ENCODE measurements at places on chromosomes 7 and 10. TPM values are rescaled to one million over a fixed set of nuclear protein-coding genes. Genes with fewer than 3 reads are reported as not detected.
A peak's percentile ranks its signal among the peaks of the same experiment; 100 is the strongest.

Gene C7orf57
- not detected for total RNA-seq

DNA sequence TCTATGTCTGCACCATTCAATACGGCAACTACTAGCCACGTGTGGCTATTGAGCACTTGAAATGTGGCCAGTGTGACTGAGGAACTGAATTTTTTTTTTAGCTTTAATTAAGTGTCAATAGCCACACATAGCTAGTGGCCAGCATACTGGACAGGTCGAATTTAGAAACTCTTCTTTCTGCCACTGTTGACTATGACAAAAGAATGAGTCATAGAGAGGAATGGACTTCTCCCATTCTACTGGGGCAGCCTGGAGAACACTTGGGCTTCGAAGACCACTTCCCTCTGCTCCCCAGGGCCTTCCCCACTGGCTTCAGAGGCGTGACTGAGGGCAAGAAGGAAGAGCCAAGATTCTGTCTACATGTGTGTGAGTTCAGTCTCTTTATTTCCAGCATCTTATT, 137.5 kb downstream of the SNX10 start:
- H3K36me3 ChIP-seq: no peaks in the 10 kb centered on the region
- H3K4me3 ChIP-seq: no peak overlapping the region
- H3K27me3 ChIP-seq: no peaks in the 10 kb centered on the region
- no peaks in the 10 kb centered on the region for H3K4me1 ChIP-seq
- no peak for DNase-seq

Gene HOXA3
- not detected for total RNA-seq

Gene SCIN
- total RNA-seq: not detected

DNA sequence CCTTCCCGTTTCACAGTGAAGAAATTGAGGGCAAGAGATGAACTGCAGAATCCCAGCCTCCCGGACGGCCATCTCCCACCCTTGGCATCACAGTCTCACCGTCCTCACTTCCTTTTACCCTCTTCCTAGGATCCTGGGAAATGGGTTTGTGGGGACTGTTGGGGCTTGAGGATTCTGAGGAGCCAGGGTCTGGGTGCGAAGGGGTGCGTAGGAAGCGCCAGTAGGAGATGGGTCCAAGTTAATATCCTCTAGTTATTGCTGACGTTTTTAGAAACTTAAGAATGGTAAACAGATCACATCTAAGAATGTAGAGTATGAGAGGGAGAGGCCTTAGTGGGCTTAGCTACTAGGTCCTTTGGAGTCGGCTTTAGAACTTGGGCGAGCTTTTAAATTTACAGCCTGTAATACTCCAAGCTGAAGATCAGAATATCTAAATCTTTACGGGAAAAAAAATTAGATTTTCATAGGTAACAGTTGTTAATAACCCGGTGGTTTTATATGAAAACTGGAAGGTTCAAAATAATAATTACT, 696 bp downstream of the MALSU1 start:
- peak overlapping the region; percentile 92 for H3K4me3 ChIP-seq
- no peak for DNase-seq

- peaks cover 2% of the 10 kb centered on the region for H3K27me3 ChIP-seq
- no peaks in the 10 kb centered on the region for H3K36me3 ChIP-seq
- H3K4me3 ChIP-seq: no peak overlapping the region
- DNase-seq: no peak
- no peaks in the 10 kb centered on the region for H3K4me1 ChIP-seq
- H3K27ac ChIP-seq: no peak overlapping the region
These were observed 386.0 kb downstream of the KIF20B start for GRCh38 chr10:90087197-90088023.

- H3K36me3 ChIP-seq: peaks cover 7% of the 10 kb centered on the region
- peaks cover 6% of the 10 kb centered on the region for H3K27me3 ChIP-seq
- H3K27ac ChIP-seq: no peak within 1 kb of the TSS
- peak within 1 kb of the TSS; percentile 73 for H3K4me3 ChIP-seq
These were observed at the start of gene RAPGEF5 for GRCh38 chr7:22356701-22357310. RAPGEF5 (minus strand) TSS chr7:22357154; CDS start chr7:22357060, 94 bp downstream.

Gene TMEM184A
- total RNA-seq: 20.7 TPM

GRCh38 chr7:133742709-133743538, 384.2 kb upstream of the LRGUK start:
- peaks cover 6% of the 10 kb centered on the region for H3K4me1 ChIP-seq
- no peak for DNase-seq
- no peak overlapping the region for H3K4me3 ChIP-seq
- peak overlapping the region; percentile 45 for H3K27ac ChIP-seq
- no peaks in the 10 kb centered on the region for H3K27me3 ChIP-seq

GRCh38 chr7:47343061-47343455, 238.9 kb downstream of the TNS3 start:
- H3K27ac ChIP-seq: no peak overlapping the region
- H3K4me1 ChIP-seq: peaks cover 8% of the 10 kb centered on the region
- H3K4me3 ChIP-seq: no peak overlapping the region
- no peaks in the 10 kb centered on the region for H3K36me3 ChIP-seq
- no peak for DNase-seq
- H3K27me3 ChIP-seq: peaks cover 3% of the 10 kb centered on the region

GRCh38 chr7:24010495-24010894, 273.5 kb upstream of the NPY start:
- no peak overlapping the region for H3K4me3 ChIP-seq
- H3K27me3 ChIP-seq: no peaks in the 10 kb centered on the region
- DNase-seq: no peak

GRCh38 chr7:47342296-47343060, 239.4 kb downstream of the TNS3 start:
- DNase-seq: no peak
- H3K27me3 ChIP-seq: peaks cover 4% of the 10 kb centered on the region
- H3K4me3 ChIP-seq: no peak overlapping the region
- no peaks in the 10 kb centered on the region for H3K36me3 ChIP-seq
- peaks cover 8% of the 10 kb centered on the region for H3K4me1 ChIP-seq
- no peak overlapping the region for H3K27ac ChIP-seq

DNA sequence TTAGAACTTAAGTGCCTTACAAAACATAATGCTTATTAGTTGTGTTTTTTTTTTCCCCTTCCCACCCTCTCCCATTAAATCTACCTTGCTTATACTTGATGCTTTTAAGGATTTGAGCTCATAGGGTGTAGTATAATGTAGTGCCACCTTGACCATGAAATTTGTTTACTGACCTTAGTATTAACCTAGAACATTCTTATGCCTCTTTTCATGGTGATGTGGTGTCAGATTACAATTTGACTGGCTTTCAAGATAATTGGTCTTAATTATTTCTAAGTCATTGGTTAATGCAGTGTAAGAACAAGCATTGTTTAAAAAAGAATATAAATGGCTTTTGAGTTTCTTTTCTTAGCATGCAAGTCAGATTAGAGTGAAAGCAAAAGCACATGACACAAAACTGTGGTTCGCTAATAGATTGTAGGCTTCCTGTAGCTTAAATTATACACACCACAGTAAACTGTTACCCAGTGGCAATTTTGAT, 61.8 kb downstream of the ADD3 start:
- H3K36me3 ChIP-seq: no peaks in the 10 kb centered on the region
- no peaks in the 10 kb centered on the region for H3K4me1 ChIP-seq
- no peak for DNase-seq
- H3K4me3 ChIP-seq: no peak overlapping the region

Gene EGFR
- 12.8 TPM for total RNA-seq

Gene ZNF804B
- total RNA-seq: 0.10 TPM

- H3K27me3 ChIP-seq: no peaks in the 10 kb centered on the region
- DNase-seq: no peak
- H3K27ac ChIP-seq: no peak overlapping the region
- no peak overlapping the region for H3K4me3 ChIP-seq
- no peaks in the 10 kb centered on the region for H3K4me1 ChIP-seq
- H3K36me3 ChIP-seq: no peaks in the 10 kb centered on the region
These were observed 202.3 kb upstream of the PRKCQ start for GRCh38 chr10:6782378-6782777.

GRCh38 chr7:119931230-119931824, 341.6 kb upstream of the KCND2 start:
- H3K4me1 ChIP-seq: no peaks in the 10 kb centered on the region
- no peak overlapping the region for H3K4me3 ChIP-seq
- no peak overlapping the region for H3K27ac ChIP-seq
- DNase-seq: no peak
- peaks cover 5% of the 10 kb centered on the region for H3K36me3 ChIP-seq

Data from glutamatergic neuron (in vitro differentiated cells).